ENCODE measurements at places on chromosomes 12 and 14.

GRCh38 chr12:28998662-28999120 lies 150.4 kb upstream of the FAR2 start:
- peak; percentile 85 for ATAC-seq

DNA sequence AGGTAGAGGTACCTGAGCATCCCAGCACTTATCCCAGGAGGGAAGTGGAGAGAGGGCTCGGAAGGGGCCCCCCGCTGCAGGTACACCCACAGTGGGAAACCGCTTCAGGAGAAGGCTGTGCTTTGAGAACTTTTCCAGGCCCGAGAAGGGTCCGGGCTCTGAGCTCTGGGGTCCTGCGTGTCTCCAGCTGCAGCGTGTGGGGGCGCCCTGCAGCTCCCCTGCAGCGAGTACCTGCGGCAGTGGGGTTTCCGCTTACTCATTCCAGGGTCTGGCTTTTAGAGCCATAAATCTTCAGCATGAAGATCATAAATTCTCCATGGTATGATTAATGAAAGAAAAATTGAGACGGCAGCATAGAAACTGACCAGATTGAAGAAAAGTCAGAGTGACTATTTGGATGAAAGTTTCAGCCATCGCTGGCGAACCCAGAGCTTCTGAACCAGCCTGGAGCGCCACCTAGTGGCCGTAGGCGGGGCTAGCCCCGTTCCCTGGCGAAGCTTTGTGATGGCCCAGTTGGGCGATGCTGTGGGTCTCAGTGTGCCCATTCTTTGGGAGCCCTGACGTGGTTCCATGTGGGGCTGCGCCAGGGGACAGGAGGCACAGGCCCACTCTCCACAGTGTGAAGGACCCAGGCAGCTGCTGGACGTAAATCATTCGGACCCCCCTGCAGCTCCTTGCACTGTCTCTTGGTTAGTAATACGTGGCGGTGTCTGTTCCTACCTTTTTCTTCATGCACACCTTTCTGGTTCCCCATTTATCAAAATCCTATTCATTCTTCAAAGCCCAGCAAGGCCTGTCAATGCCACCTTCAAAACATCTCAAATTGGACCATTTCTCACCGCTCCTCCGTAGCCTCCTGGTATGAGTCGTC lies 198.2 kb downstream of the TSPAN9 start:
- peak; percentile 94 for ATAC-seq

DNA sequence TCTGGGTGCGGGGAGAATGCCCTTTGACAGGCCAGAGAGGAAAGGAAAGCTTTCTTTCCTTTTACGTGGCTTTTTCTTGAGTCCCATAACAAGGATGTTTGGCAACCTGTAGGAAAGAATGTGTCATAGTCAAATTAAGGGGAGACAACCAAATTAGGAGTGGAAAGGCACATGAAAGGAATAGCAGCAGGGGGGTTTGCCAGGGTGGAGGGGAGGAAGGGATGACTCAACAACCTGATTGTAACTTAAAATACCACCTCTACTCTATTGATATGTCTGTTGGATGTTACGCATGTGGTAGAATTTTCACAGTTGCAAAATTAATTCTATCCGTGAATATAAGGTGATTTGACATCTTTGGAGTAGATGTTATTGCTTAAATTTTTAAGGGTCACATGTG lies 28.5 kb upstream of the MYBPC1 start:
- ATAC-seq: no peak

- ATAC-seq: 0 out of 3 replicates have a peak, but pooled peaks have one; percentile 7
These were observed 24.3 kb downstream of the GPRC5A start for GRCh38 chr12:12915656-12916055.

GRCh38 chr14:69877492-69877891 lies 1.7 kb upstream of the SMOC1 start:
- ATAC-seq: peak; percentile 40

GRCh38 chr12:111029732-111030131 lies 109.4 kb upstream of the MYL2 start:
- ATAC-seq: no peak

- ATAC-seq: 0 out of 3 replicates have a peak, but pooled peaks have one; percentile 16
These were observed 30.8 kb downstream of the MAX start for GRCh38 chr14:65071544-65071943.

GRCh38 chr14:59046746-59047145 lies 141.7 kb upstream of the DAAM1 start:
- no peak for ATAC-seq

DNA sequence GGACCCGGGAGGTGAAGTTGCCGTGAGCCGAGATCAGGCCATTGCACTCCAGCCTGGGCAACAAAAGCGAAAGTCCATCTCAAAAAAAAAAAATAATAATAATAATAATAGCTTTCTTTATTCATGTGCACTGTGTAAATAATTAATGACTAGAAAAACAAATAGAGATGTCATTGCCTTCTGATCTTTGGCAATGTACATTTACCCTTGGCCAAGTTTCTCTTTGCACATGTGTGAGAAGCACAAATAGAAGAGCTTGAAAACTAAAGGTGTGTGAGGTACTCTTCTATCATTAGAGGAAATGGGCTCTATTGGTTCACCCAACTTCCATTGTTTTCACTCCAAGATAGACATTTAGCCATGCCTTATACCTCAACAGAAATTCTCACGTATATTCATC lies 170.1 kb upstream of the PDZRN4 start:
- no peak for ATAC-seq

- ATAC-seq: no peak
These were observed 267.6 kb upstream of the PRICKLE1 start for GRCh38 chr12:42857106-42857505.

DNA sequence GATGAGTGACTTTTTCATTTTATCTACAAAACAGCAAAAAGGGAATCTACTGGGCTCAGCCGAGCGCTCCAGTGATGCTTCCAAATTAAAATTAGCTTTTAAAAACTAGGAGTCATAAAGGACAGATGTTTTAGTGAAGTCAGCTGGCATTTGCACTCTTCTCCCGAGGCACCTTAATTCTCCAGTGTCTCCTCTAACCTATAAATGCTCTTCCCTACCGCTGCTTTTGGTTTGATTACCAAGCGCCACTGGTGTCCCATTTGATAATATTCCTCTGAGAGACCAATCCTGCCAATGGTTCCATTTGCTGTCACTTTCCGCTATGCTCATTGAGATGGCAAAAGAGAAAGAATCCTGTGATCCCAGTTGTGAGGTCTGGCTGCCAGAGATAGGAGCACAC lies 29.3 kb upstream of the PIWIL1 start:
- no peak for ATAC-seq

DNA sequence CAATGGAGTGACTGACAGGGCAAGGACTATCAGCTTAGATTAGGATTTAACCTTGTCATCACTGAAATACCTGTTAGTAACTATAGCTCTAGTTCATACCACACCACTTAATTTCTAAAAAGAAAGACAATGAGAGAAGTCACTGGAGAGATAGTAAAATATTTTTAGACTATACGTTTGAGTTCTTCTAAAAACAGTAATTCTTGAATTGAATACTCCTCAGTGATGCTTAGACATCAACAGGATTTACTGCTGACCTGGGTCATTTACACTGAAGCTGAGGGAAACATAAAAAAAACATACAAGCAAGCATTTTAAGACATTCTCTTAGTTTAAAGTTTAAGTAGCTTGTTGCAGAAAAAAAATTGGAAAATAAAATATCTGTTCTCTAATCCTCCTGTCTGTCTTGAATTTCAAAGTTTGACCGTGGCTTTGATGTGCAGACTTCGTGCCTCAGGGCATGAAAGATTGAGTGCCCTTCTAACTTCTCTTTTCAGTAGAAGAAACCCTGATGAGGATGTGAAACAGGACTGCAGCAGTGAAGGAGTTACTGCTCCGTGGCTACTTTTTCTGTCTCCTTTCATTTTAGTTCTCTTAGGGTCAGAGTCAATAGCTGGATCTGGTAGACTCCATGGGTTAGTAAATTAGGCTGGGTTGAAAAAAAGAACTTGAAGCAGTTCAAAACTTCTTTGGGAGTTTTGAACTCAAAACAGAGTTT lies 172.2 kb downstream of the PTPRO start:
- ATAC-seq: no peak

GRCh38 chr14:28966416-28967233 lies 200.0 kb downstream of the FOXG1 start:
- ATAC-seq: no peak

DNA sequence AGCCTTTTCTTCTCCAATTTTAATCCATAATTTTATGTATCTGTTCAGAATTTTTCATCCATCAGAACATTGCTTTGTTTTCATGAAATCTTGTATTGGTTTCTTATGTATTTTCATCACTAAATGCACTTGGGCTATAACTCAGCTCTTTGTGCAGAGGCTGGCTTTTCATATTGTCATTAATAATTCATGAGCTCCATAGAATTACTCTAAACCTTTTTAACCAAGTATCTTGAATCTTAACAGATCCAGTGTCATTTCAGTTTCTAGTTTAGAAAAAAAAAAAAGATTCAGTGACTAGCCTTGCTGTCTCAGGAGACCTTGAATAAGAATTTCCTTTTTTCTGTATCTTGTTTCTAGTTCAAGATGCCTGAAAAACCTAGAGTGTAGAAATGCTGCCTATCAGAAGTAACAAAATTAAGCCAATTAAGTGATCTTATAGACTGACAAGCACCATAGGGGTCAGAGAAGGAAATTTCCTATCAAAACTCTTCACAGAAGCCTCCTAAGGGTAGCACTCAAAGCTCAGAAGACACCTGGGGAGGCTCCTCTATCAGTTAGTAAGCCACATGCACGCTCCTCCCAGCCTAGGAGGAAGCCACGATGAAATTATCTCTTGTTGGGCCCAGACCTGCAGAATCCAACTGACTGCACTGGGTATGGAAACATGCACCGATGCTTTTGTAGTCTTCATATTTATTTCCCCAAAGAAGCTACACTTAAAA lies 163.4 kb downstream of the KICS2 start:
- ATAC-seq: no peak

DNA sequence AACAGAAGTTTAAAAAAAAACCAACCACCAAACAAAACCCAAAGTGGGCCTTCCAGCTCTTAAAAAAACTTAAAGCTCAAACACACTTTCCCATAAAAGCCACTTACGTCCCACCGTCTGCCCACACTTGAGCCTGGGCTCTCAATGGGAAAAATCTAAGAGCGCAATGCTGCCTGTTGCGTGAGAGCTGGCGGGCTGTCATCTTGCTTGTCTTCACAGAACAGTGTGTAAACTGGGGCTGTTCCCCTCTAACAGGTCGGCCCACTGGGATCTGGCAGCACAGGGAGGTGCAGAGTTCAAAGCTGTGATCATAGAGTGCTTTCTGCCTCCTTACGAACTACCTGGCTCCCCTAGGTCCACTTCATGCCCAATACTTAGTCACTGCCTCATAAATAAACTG lies 80.0 kb downstream of the DICER1 start:
- no peak for ATAC-seq

- ATAC-seq: no peak
These were observed 194.5 kb downstream of the PHETA1 start for GRCh38 chr12:111174251-111174960.

GRCh38 chr12:107560165-107560898 lies 125.3 kb upstream of the PWP1 start:
- no peak for ATAC-seq

GRCh38 chr12:66683073-66683472 lies 4.2 kb upstream of the GRIP1 start:
- ATAC-seq: no peak

- no peak for ATAC-seq
These were observed 2.0 kb upstream of the CHURC1 start for GRCh38 chr14:64912261-64912660.

DNA sequence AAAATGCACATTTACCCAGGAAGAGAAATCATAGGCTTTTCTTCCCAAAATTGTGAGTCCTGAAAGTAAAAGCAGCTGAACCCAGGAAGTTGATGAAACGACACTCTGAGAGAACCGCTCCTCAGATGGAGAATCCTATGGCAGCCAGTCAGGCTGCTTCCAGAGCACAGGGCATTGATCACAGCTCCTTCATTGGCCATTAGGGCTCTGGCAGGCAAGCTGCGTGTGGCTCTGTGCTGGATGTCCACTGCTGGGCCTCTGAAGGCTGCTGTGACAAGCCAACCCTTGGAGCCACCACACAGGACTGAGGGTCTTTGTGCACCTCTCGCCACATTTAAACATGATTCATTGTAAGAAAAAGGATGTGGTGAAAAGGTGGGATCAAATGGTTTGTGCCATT lies 89.4 kb downstream of the EXOC5 start:
- no peak for ATAC-seq

DNA sequence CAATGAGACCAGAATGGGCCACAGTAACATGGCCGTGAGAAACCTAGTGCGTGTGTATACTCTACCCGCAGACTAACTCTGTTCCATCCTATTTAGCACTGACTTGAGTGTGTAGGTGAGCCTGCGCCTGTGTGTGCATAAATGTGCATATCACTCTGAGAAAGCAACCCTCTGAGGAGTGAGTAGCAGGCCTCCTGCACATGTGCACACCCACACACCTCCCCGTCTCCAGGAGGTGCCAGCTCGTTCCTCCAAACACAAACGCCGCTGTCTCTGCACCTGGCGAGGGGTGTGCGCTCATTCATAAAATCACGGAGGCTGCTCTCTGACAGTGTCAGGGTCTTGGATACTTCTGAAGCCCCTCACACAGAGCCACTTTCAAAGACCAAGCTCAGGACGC lies 138.9 kb downstream of the GCH1 start:
- no peak for ATAC-seq

DNA sequence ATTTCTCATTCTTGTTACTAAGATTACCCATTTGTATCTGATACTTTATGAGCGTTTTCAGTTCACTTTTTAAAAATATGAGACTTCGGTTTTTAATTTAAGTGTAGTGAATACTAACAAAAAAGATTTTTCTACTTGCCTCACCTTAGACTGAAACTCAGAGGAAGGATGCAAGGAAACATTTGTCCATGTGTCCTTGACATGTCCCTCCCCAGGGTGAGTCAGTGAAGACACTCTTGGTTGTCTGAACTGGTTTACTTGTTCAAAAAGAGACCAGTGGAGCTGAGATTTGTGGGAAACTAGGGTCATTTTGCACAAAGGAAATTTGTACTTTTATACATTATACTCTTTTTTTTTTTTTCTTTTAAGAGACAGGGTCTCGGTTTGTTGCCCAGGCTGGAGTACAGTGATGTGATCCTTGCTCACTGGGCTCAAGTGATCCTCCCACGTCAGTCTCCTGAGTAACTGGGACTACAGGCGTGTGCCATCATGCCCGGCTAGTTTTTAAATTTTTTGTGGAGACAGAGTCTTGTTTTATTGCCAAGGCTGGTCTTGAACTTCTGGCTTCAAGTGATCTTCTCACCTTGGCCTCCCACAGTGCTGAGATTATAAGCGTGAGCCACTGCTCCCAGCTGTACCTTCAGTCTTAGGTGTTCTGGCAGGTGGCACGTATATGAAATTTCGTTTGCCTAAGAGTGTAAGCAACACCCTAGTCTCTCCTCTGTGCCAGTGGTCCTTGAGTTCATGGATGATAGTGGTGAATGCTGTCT lies 56.7 kb downstream of the PPFIBP1 start:
- no peak for ATAC-seq

DNA sequence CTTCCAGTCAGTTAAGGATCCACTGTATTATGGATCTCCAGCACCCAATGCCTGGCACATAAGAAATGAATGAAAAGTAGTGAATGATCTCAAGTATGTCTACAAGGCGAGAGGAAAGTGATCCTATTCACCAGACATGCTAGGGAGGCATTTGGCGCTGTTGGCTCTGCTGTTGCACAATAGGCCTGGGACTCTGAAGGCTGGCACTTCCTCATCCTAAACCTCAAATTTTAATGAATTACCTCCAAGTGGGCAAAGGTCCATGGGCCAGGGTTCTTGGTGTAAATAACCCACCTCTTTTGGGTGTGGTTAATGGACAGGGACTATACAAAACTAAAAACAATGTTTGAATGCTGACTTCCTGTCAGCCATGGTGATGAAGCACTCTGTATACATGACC lies 173.4 kb upstream of the PZP start:
- no peak for ATAC-seq
